ENCODE measurements at places on chromosomes 11 and 22.

GRCh38 chr11:77039491-77040400, 5.5 kb downstream of the B3GNT6 start:
- no peak for DNase-seq

DNA sequence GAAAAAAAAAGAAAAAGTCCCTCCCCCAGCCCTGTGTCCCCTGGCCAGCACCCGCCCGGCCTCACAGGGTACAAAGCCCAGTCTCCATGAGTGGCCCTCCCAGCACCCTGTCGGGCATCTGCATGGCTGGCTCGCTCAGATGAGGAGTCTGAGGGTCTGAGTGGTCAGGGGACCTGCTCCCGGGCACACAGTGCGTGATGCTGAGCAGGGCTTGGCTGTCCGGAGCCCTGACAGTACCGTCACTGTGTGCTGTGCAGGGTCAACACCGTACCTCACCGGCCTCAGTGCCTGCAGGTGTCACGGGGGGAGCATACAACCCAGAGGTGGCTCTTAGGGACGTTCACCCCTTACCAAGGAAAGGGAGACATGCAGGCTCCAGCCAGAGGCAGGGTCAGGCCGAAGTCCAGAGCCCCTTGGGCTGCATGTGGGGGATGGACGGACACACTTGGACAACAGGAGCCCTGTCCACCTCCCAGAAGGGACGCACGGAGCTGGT, 3.6 kb upstream of the PLXNB2 start:
- no peak for DNase-seq

- DNase-seq = no peak
Observed at GRCh38 chr11:92455210-92455790, 230.7 kb downstream of the FAT3 start.

DNA sequence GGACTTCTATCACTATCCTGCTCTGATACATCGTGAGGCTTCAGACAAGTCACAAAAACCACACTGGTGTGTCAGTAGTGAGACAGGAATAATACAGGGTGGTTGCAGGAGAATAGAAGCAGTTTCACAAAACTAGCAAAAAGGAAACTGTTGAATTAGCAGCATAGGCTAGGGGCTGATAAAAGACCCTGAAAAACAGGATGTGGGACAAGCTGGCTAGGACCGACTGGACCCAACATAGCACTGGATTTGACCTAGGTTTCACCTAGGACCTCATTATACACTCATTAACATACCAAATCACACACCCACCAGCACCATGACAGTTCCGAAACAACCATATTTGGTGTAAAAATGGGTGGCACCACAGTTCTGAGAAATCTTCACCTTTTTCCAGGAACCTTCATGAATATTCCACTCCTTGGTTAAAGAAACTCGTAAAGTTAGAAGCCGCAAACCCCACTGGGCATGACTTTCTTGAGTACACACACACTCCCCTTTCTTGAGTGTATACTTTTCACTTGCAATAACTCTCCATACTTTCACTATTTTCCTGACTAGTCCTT, 76.2 kb downstream of the SLC1A2 start:
- no peak for DNase-seq

Measured in NCI-H345 (cell line).